ENCODE measurements at places on chromosomes 5 and 9.

GRCh38 chr5:10743526-10743925, 17.5 kb downstream of the DAP start:
- no peak for DNase-seq

DNA sequence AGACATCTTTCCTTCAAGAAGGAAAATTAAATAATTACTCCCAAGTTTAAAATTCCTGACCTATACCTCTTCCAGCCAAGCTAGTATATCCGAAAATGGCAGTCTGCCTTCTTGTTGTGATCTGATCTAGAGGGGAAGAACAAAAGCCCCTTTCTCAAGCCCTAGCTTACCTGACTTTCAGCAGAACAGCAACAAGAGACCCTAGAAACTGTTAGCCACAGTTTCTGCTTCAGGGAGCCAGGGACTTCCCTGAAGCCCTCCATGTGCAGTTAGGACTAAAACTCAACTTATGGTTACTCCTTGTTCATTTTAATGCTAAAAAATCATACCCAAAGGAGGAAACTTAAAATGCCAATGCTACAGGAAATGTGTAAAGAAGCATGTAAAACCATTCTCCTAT, 366.7 kb upstream of the CTNND2 start:
- no peak for DNase-seq

- no peak for DNase-seq
Observed at GRCh38 chr9:95783426-95783975, 92.0 kb upstream of the ERCC6L2 start.

- DNase-seq = no peak
Observed at GRCh38 chr5:34895641-34896419, 19.5 kb downstream of the RAD1 start.

- no peak for DNase-seq
Observed at GRCh38 chr9:114899461-114899860, 30.9 kb downstream of the TNFSF8 start.

DNA sequence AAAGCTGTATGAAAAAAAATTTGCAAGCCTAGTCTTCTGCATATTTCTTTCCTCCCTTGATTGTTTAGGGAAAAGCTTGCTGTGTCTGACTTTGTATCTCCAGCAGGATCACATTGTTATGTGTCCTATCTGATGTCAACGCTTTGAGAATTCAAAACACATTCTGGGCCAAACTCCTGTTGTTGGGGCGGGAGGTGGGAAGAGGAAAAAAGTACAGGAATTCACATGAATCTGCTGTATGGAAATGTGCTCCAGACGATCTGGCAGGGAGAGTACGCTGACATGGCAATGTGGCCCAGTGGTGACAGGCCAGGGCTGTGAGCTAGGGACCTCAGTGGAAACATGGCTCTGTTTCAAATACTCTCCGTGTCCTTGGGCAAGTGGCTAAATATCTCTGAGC, 87.4 kb upstream of the GNA14 start:
- DNase-seq = no peak

GRCh38 chr9:132673355-132673754, 3.1 kb downstream of the GTF3C4 start:
- no peak for DNase-seq

DNA sequence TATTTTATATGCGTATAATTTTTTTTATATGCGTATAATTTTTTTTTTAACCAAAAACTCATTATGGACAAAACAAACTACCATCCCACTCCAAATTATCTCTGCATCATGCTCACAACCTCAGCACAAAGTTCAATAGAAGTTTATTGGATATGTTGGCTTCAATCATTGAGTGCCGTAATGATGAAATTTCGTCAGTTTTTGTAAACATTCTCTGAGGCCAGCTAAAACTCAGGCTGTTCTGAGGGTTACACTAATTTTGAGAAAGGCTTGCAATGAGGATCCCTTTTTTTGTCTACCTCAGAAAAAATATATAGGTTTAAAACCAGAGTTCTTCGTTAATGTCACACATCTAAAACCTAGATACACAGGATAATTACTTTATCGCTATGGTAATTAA, 1253.2 kb downstream of the EFNA5 start:
- no peak for DNase-seq

DNA sequence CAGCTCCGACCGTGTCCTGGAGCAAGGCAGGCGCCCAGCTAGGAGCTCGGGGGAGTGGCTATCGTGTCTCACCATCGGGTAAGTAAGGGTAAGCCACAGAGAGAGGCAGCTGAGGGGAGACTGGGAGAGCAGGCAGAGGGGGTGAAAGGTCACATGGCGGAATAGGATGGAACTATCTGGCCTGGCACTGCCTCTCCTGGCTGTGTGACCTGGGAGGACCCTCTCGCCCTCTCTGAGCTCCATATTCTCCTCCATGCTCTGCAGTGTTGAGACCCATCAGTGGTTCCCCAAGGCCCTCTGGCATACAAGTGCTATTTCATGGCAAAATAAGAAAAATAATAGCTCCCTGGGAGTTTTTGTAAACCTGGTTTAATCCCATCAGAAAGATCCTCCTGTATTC, 43.9 kb upstream of the ASS1 start:
- DNase-seq = no peak

Data from stimulated activated CD4-positive, alpha-beta T cell treated with anti-CD3 and anti-CD28 coated beads, Interleukin-1b, Interleukin-23, amount 100 ng/mL, for 1 hour (primary cell).